ENCODE measurements at places on chromosomes 11 and 22.

DNA sequence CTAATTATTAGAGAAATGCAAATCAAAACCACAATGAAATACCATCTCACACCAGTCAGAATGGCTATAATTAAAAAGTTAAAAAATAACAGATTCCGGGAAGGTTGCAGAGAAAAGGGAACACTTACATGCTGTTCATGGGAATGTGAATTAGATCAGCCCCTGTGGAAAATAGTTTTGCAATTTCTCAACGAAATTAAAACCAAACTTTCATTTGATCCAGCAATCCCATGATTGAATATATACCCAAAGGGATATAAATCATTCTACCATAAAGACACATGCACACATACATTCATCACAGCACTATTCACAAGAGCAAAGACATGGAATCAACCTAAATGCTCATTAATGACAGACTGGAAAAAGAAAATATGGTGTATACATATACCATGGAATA is 32.5 kb downstream of the NOX4 start:
- DNase-seq = no peak

DNA sequence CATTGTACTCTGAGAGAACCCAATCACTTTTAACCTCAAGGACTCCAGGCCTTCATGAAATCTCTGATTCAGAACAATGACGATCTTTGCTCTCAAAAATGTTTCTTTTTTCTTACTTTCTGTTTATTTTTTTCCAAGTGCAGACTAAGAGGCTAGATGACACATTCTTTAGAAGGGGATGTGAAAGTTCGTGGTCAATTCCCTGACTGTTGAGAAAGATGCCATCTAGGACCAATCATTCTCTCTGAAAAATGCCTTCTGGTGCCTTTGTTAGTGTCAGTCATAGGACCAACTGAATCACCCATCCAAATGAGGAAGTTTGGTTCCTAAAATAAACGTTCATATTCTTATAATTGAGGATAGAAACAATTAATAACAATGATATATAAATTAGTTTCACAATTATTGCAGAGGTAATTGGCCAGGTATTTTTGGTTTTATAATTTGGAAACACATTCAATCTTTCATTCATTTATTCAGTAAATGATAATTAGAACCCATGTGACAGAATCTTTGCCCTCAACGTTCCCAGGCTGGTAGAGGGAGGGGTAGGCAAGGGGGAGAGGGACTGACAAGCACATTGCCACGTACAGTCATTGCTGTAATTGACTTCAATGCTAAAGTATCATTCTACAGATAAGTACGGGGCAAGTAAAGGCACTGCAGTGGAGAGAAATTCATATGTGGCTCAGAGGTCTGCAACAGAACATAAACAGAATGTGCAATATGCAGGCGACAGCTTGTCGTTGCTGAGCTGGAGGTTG is 333.4 kb upstream of the MPPED2 start:
- no peak for DNase-seq

DNA sequence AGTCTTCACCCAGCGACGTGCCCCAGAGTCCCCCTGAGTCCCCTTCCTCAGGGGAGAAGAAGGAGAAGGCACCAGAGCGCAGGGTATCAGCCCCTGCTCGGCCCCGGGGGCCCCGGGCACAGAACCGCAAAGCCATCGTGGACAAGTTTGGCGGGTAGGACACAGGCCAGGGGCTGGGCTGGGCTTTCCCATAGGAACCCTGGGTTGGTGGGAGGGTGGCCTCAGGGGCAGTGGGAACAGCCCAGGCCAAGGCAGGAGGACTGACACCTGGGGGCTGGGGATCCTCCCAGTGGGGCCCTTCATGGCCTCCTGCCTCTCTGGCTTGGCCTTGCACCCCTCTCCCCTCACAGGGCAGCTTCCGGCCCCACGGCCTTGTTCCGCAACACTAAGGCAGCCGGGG is 8.5 kb downstream of the SMTNL1 start:
- DNase-seq = no peak

GRCh38 chr11:133311230-133311629 is 221.1 kb downstream of the OPCML start:
- DNase-seq = no peak

- DNase-seq = peak; percentile 52
Observed at GRCh38 chr11:120139316-120140069, 1.6 kb upstream of the TRIM29 start.

GRCh38 chr11:10400856-10401255 is 54.2 kb upstream of the AMPD3 start:
- no peak for DNase-seq

DNA sequence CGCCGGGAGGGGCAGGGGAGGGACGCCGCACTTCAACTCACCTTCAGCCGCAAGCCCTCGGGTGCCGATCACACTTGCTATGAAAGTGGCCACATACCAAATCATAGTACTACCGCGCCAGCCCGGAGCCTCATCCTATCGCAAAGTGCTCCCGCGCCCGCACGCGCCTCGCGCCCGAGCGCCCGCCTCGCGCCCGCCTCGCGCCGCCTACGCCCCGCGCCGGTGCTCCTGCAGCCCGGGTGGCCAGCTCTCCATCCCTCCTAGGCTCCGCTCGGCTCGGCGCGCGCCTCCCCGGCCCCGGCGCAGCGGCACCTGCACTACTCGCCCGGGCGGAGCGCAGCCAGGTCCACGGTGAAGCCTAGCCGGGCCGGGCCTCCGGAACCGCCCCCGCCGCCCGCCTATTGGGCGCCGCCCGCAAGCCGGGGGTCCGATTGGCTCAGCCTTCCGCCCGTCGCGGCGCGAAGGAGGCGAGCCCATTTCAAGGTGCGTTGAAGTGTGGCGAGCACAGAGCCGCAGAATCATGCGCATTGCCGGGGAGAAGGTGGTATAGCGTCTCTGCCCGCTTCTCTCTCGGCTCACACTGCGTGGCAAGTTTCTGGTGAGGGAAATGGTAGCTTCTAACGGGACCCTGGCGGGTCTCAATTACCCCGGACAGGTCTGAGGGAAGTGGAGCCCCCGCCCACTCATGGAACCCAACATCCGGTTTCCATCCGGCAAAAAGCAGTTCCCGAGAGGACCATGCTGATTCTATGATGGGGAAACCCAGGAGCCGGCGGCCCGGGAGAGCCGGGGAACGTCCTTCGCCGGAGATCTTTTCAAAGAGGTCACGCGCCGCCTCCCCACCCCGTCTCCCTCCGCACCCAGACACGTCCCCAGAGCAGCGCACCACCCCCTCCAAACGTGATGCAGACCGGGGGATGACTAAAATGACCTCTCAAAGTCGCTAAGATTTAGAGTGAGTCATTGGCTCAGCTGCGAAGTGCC is at the start of gene IGSF9B:
IGSF9B (minus strand) TSS at position 319 of the 984 bp plus-strand sequence; CDS start at position 105, 214 bp downstream.
- peak; percentile 92 for DNase-seq

GRCh38 chr22:40519284-40519947 is 117.1 kb downstream of the MRTFA start:
- no peak for DNase-seq

DNA sequence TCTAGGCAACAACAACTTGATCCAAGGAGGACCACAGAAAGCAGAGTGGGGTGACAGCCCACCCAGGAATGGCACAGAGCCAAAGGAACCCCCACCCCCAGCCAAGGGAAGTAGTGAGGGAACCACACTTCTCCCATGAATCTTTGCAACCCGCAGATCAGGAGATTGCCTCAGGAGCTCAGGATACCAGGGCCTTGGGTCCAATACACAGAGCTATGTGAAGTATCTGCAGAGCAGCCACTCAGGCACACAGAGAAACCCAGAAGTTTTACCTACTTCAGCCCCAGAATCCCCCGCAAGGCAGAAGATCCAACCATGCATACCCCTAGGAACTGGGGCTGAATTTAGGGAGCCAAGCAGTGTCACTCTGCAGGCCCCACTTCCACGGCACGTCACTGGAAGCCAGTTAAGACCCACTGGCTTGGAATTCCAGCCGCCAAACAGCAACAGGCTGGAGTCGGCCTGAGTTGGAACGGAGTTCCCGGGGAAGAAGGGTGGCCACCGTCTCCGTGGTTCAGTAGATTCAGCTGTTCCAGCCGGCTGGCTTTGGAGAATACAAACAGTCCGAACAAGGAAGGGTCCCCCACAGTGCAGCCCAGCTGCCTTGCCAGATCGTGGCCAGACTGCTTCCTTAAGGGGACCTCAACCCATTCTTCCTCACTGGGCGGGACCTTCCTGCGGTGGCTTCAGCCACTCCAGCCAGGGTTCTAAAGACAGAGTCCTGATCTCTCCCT is 174.1 kb downstream of the TTC28 start:
- no peak for DNase-seq

DNA sequence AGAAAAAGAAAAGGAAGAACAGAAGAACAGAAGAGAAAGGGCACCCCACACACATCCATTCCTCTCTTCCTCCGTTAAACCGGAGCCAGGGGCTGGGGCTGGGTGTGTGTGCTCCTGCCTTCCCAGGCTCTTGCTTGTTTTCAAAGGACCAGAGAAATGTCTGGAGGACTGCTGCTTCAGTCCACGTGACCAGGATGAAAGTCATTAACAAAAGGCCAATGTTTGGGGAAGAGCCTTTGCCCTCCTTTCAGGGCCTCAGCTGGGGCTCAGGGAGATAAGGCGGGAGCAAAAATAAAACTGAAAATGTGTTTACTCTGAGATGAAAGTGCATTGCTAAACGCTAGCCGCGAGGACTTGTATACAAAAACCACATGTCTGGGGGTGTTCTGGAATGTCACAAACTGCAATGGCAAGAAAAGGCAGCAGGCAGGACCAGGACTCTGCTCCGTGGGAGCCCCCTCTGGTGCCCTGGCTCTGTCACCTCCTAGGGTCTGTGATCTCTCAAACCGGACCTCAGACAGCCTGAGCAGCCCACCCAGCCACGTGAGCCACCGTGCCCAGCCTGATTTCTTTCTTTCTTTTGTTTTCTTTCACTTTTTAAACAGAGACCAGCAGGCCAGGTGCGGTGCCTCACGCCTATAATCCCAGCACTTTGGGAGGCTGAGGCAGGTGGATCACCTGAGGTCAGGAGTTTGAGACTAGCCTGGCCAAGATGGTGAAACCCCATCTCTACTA is 31.6 kb upstream of the MYH9 start:
- no peak for DNase-seq

DNA sequence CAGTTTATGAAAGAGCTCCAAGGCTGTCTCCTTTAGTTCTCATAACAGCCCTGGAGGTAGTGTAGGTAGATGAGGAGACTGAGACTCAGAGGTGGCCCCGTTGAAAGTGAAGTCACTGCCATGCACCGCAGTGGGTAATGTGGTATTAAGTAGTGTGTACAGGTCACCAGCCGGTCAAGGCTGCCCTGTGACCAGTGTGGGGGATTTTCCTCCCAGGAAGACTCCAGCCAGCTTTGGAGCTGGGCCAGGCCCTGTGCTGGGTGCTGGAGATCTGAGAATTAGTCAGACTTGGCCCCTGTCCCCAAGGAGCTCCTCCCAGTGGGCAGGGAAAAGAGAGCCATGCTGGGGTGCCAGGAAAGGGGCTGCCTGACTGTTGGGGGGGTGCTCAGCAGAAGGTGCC is 5.3 kb downstream of the OMP start:
- DNase-seq = no peak

DNA sequence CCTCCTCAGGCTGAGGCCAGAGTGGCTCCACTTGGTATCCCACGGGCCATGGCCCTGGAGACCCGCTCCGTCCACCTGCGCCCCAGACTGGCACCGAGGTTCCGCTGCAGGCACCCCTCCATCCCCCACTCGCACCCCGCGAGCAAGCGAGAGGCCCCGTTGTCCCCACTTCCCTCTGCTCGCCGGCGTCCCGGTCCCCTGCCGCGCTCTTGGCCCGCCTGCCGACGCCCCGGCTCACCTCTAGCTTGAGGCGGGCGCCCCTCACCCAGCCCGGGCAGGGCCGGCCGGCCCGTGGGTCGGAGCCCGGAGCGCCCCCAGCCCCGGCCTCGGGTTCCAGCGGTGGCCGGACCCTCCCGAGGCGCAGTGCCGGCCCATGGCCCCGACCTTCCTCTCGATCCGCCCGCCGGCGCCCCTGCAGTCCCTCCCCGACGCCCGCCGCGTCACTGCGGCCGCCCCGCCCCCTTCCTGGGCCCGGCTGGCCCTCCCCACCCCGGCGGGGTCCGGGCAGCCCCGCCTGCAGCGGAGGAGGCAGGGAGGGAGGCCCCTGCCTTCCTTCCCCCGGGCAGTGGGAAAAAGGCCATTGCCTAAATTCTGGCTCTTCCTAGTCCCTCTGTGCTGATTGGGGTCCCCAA is at the start of gene PITPNM1:
PITPNM1 (minus strand) TSS at position 414 of the 632 bp plus-strand sequence. CDS start 1,183 bp downstream, outside the sequence.
- no peak for DNase-seq

DNA sequence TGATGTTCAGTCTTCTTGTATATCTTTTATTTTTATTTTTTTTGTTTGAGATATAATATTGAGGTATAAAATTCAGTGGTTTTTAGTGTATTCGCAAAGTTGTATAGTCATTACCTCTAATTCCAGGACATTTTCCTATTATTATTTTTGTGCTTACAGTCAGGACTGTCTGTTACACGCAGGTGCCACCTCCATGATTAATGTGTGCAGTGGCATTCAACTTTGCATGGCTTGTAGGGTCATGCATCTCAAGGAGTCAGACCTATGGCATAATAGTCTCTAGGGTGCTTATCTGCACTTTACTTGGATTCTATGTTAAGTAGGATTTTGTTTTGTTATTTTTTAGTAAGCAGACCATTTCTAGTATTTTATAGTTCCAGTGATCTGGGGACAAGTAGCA is 1.0 kb downstream of the CTR9 start:
- DNase-seq = no peak

DNA sequence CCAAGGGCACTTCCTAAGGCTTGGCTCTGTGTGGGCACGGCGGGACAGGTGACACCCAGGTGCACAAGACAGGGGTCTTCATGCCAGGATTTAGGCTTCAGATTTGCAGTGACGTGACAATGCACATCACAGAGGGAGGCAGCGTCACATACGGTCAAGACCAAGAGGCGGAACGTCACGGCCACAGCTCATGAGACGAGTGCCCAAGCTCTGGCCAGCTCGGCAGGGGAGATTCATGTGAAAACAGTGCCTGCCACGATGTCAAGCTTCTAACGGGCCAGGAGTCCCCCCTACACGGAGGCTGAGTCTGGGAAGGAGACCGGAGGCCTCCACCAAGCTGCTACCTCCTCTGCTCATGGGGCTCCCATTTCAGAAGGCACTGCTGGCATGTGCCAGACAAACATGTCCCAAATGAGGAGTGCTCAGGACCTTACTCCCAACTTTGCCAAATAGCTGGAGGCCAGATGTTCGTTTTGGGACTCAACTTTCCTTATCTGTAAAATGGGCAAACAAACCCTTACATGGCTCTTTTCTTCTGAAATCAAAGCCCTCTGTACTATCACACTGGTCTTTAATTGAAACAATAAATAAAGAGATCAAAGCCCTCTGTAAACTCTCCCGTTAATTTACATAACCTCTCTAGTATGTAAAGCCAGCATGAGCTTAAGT is 16.6 kb downstream of the VPS37C start:
- no peak for DNase-seq

- no peak for DNase-seq
Observed at GRCh38 chr11:105152021-105152512, 12.5 kb upstream of the CARD18 start.

Measured in type B pancreatic cell (in vitro differentiated cells).